ENCODE measurements at places on chromosomes 3 and 15.

DNA sequence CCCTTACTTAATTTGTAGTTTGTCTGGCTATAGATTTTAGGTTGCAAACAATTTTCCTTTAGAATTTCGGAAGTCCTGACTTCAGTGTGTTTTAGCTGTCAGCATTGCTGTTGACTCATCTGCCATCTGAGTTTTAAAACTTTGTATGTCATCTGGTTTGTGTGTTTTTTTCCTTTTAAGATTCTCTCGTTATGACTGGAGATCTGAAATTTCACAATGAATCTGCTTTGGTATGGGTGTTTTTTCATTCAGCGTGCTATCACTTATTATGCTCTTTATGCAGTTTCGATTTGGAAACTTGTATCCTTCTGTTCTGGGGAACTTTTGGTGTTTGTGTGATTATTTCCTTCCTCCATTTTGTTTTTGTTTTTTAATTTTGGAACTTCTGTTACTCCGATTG lies 53.7 kb upstream of the ZNF280D start:
- no peak for DNase-seq

GRCh38 chr3:187902936-187903335 lies 157.7 kb upstream of the BCL6 start:
- DNase-seq = peak; percentile 49

DNA sequence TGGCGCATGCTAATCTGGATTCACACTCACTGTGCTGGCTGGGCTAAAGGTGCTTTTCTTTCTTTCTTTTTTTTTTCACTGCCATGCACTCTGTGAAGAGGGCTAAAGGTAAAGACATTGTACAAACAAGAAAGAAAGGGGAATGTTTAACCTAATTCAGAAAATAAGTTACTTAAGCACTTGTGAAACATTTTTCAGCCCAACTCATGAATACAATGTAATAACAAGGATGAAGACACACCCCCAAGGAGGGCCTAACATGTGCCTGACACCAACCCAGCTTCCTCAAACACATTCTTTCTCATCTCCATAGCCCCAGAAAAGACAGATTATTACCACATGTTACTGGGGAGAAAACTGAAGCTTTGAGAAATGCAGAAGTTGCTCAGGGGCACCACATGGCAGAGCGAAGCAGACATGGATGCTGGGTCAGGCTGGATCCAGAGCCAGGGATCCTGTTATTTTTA lies 5.7 kb downstream of the STIMATE start:
- no peak for DNase-seq

GRCh38 chr3:97815149-97815917 lies 6.5 kb upstream of the CRYBG3 start:
- peak; percentile 23 for DNase-seq

DNA sequence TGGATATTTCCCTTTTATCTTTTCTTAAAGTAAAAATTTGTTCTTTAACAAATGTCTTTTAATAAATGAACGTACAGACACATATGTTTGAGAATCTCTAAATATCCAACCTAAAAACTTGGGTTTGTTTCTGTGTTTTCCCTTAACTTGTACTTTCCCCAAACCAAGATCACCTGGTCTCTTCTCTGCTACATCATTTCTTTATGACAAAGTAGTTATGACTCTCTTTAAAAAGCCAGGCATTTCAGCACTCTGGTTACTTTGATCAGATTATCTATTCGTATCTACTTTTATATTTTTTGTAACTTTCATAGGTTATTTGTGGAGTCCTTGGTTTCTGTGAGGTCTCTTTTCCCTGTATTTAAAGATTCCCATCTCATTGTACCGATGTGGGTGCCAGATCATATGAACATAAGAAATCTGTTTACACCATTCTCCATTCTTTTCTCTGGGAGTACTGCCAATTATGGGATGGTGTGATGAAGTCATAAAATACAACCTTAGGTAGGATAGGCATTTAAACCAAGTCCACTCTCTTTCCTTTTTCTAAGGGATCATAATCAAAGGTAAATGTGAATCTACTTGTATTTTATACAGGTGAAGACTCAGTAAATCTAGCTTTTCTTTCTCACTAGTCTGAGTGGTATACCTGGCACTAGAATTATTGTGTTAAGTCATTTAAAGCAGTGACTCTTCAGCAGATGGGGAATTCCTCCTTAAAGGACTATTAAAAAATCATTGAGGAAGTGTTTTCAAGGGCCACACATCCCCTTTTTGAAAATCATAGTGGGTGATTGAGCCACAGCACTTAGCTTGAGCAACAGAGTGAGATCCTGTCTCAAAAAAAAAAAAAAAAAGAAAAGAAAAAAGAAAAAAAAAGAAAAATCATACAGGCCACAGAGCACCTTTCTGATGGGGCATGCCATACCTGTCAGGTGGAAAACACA lies 12.4 kb upstream of the NFKBIZ start:
- no peak for DNase-seq

DNA sequence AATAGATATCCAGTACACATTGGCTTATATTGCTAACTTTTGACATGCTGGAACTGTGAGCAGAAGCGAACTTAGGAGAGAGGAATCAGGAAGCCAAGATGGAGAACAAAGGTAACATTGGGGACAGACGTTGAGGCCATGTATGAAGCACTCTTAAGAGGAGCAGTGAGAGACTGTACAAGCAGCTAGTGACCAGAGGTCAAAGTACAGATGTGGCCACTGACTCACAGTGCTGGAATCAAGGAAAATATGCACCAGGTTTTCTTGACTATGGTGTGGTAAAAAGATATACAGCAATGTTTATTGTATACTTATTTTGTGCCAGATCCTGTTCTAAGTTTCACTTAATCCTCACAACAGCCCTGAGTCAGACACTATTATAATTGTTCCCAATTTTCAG lies 2.0 kb upstream of the IL20RB start:
- DNase-seq = peak; percentile 81

DNA sequence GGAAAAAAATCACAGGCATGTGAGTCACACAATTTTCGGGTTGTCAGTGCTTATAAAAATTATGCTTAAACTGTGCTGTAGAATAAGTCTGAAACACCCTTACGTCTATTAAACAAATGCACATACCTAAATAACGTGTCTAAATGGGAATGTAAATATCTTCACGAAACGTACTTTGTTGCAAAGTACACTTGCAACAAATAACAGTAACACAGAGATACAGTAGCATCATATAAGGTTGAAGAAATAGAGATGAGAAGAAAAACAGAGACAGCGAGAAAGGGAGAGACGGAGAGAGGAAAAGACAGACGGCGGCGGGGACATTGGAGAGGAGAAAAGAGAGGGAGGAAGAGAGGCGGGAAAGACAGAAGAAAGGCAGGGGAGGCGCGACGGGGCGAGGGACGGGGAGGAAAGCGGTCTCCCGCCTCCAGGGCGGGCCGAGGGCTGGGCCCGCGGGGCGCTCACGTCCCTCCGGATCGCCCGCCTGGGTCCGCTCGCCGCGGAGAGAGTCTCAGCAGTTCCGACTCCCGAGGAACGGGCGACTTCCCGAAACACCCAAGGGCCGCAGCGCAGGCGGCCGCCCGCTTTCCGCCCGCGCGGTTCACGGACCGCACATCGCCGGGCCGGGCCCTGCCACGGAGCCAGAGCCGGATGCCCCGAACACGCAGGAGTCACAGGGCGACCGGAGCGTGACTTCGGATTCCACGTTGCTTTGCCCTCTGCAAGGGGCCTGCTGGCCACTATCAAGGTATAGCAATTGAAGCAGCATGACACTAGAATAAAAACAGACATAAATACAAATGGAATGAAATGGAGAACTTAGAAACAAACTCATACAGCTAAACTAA lies 153.4 kb downstream of the LMLN start:
- DNase-seq = no peak

DNA sequence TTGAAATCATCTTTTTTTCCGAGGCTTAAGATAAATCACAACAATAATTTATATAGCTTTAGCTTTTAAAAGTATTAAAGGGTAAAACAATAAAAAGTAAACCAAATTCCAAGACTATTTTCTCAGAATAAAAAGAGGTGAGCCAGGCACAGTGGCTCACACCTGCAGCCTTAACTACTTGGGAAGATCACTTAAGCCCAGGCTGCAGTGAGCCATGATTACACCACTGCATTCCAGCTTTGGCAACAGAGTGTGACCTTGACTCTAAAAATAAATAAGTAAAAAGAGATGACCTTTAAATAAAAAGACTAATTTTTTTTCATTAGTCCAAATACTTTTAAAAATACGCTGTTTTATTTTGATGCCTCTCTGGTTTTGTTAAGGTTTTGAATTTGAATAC lies 54.4 kb downstream of the C3orf80 start:
- DNase-seq = no peak

DNA sequence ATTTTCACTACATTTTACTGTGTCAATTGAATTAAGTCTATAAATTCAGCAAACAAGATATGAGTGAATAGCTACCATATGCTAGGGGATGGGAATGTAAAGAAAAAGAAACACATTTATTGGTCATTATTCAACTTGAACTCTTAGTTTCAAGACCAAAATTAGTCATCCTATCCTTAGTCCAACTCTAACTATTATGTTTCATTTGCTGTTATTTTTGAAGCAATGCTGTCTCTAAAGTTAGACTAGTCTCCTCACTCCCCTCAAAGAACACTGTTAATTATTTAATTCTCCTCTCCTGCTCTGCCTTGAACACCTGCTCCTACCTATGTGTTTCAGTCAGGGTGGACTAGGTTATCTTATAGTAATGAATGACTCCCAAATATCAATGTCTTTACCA lies 920.9 kb downstream of the TUSC7 start:
- DNase-seq = no peak

- DNase-seq = no peak
Measured at GRCh38 chr3:126937973-126938372, 44.9 kb upstream of the PLXNA1 start.

- no peak for DNase-seq
Measured at GRCh38 chr3:31974471-31974870, 6.6 kb downstream of the OSBPL10 start.

GRCh38 chr3:86930181-86930580 lies 60.8 kb downstream of the VGLL3 start:
- no peak for DNase-seq

- DNase-seq = no peak
Measured at GRCh38 chr15:81012588-81012987, 11.9 kb downstream of the TLNRD1 start.

GRCh38 chr3:177447938-177448337 lies 250.7 kb upstream of the TBL1XR1 start:
- peak; percentile 64 for DNase-seq

- no peak for DNase-seq
Measured at GRCh38 chr15:78075490-78076230, 1.9 kb downstream of the TBC1D2B start.

DNA sequence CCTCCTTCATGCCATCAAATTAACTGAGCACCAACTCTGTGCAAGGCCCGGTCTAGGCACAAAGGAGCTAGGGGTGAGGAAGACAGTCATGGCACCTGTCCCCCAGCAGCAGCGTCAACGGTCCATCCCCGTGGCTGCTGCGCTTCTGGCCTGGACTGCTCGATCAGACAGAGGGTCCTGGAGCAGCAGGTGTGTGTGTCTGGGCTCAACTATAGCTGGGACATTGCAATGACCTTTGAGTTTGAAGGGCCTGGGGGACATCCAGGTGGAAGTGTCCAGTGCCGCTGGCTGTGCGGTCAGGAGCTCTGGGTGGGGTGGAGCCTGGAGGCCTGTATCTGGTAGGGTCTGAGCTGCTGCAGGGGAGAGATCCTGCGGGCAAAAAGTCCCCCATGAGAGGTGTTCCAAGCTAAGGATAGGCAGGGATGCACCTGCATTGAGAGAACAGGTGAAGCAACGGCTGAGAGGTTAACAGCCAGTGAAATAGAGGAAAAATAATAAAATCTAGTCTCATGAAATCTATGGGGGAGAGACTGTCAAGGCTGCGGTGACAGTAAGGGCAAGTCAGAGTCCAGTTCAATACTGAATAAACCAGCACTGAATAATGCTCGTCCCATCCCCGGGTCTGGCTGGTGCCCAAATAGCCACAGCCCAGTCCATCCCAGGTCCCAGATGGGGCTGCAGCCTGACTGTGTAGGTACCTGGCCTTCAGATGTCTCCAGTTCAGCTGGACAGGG lies 25.4 kb upstream of the SLC41A3 start:
- DNase-seq = no peak

- no peak for DNase-seq
Measured at GRCh38 chr3:194705227-194705626, 19.5 kb downstream of the FAM43A start.

GRCh38 chr3:11260460-11260859 lies 11.7 kb upstream of the ATG7 start:
- no peak for DNase-seq

GRCh38 chr3:176855901-176856486 lies 341.3 kb downstream of the TBL1XR1 start:
- DNase-seq = no peak

Measured in RCC 7860 (cell line).